Renal pelvis (tissue), 12 donors: ENCODE measurements at places on chromosomes 4 and X.

- DNase-seq: no peak
These were observed 38.6 kb downstream of the MTMR1 start for GRCh38 chrX:150731795-150732194.

DNA sequence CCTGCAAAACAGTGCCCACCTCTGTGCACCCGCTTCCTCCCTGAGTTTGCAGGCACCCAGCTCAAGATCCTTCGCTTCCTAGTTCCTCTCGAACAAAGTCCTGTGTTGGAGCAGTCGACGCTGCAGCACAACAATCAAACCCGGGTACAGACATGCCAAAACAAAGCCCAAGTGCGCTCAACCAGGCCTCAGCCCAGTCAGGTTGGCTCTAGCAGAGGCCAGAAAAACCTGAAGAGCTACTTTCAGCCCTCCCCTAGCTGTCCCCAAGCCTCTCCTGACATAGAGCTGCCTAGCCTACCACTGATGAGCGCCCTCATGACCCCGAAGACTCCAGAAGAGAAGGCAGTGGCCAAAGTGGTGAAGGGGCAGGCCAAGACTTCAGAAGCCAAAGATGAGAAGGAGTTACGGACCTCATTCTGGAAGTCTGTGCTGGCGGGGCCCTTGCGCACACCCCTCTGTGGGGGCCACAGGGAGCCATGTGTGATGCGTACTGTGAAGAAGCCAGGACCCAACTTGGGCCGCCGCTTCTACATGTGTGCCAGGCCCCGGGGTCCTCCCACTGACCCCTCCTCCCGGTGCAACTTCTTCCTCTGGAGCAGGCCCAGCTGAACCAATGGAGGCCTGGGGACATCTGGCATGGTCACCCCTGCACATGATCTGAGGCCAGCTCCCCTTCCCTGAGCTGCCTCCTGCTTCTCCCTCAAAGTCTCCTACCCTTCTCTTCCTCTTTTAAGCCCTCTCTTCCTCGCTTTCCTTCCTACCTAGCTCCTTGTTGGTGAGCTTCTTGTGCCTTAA lies 6.9 kb downstream of the APEX2 start:
- no peak for DNase-seq

GRCh38 chr4:23969635-23970145 lies 79.8 kb upstream of the PPARGC1A start:
- DNase-seq: no peak

DNA sequence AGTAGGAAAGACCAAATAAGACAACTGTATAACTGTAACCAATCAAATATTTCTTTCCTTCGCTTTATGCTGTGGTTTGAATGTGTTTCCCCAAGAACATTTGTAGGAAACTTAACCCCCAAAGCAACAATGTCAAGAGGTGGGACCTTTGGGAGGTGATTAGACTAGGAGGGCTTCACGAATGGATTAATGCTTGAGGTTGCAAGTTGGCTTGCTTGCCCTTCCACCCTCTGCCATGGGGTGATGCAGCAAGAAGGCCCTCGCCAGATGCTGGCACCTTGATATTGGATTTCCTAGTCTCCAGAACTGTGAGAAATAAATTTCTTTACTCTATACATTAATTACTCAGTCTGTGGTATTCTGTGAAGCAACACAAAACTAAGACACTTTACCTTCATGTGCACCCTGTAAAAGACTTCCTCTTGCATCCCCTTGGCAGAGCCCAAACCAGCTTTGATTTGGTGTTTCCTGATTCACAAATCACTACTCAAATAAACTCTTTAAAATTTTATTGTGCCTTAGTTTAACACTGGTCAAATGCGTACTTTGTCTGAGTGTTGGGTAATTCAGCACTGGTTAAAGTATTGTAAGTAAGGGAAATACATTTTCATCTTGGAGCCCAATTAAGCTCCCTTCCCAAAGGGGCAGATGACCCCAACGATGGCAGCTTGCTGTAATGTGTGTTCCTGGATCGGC lies 59.9 kb downstream of the COQ2 start:
- no peak for DNase-seq

GRCh38 chr4:1846580-1846979 lies 9.4 kb downstream of the LETM1 start:
- DNase-seq: no peak

- DNase-seq: no peak
These were observed 8.1 kb upstream of the RPGR start for GRCh38 chrX:38335382-38335781.

GRCh38 chrX:148120151-148120550 lies 139.0 kb downstream of the FMR1NB start:
- DNase-seq: no peak

- no peak for DNase-seq
These were observed 60.9 kb upstream of the TLR3 start for GRCh38 chr4:186008057-186008456.

- DNase-seq: no peak
These were observed 112.5 kb downstream of the LDB2 start for GRCh38 chr4:16785793-16786527.

- peak; percentile 8 for DNase-seq
These were observed 204.3 kb downstream of the TRAM1L1 start for GRCh38 chr4:116881077-116881476.

DNA sequence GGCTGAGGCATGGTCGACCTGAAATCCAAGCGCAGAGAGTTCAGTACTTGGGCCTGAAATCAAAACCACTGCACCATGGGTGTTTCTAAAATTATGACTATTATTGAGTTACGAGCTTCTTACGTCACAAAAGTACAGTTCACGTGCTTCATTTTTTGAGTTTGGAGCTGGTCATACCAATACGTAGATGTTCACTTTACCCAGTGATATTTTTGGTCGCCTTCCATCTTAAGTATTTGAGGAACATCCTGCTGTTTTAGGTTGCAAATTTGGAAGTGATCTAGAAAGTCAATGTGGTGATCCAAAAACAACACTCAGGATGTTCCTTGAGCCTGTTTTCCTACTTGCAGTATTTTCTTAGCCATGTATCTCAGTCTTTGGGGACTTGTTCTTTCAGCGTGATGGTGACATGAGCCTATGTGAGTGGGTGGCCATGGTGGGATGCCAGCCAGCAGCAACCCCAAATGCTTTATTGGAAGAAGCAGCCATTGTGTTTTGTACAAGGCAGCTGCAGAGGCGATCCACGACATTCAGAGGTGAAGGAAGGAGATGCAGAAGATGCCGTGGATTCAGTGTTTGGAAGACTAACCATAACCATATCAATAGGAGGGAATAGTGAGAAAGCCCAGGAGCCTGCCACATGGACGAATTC lies 28.7 kb downstream of the LDB2 start:
- DNase-seq: no peak

DNA sequence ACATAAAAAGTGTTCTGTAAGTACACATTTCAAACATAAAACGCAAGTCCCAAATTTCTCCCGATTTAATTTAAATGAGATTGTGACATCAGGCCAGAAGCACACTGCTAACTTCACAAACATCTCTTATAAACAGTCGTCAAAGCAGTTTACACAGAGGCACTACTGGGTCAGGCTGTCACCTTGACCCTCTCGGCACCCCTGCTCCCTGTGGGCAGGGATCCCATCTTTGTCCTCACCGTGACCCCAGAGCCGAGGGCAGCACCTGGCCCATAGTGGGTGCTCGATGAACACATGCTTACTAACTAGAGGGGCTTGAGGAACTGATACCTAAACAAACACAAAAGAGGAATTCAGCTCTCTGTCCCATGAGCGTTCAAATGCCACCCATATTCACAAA lies 22.2 kb downstream of the QDPR start:
- DNase-seq: no peak

DNA sequence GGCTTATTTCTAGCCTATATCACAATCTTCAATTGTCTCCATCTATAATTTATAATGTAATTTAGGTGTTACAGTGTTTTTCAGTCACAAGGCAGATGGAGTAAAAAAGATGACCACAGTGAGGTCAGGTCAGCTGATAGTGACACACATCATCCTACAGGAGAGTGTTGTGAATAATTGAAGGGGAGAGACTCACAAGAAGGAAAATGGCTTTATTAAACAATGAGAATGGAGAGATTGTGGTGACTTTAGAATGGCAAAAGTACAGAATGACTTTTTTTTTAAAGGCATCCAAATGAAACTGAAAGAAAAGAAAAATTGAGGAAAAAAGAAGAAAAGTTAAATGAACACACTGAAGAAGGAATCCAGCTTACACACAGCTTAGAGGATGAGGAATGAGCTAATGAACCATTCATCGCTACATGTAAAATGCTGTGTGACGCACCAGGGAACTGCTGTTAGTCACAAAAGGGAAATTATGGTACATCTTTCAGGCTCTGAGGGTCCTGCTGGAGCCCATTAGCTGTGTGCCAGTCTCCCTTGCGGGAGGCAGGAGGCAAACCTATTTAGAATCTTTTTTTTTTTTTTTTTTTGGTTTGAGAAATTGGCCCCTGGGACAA lies 56.6 kb downstream of the SPRY1 start:
- DNase-seq: no peak

- no peak for DNase-seq
These were observed 200.9 kb upstream of the PPP1R2C start for GRCh38 chrX:42978655-42979379.

GRCh38 chr4:2433609-2434350 lies 15.0 kb downstream of the CFAP99 start:
- no peak for DNase-seq

DNA sequence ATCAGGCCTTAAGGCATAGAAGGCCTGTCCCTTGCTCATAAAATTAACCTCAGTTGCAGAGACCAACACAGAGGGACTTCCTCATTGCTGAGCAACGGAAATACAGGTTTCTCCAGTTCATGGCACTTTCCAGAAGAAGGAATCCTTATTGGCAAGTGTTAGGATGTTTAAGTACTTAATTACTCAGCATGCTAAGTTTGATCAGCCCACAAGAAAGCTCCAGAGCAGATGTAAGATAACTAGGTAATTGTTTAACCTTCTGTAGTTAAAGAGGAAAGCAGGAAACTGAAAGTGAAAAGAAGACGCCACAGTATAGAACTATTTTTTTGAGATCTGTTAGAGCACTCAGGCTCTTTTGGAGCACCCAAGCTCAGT lies 33.5 kb downstream of the SMS start:
- DNase-seq: peak; percentile 27

- DNase-seq: no peak
These were observed 33.3 kb upstream of the TLL1 start for GRCh38 chr4:165839615-165840333.
